ENCODE measurements at places on chromosomes 16 and 17.

GRCh38 chr17:55327225-55328088 lies 62.7 kb downstream of the HLF start:
- no peak for DNase-seq

DNA sequence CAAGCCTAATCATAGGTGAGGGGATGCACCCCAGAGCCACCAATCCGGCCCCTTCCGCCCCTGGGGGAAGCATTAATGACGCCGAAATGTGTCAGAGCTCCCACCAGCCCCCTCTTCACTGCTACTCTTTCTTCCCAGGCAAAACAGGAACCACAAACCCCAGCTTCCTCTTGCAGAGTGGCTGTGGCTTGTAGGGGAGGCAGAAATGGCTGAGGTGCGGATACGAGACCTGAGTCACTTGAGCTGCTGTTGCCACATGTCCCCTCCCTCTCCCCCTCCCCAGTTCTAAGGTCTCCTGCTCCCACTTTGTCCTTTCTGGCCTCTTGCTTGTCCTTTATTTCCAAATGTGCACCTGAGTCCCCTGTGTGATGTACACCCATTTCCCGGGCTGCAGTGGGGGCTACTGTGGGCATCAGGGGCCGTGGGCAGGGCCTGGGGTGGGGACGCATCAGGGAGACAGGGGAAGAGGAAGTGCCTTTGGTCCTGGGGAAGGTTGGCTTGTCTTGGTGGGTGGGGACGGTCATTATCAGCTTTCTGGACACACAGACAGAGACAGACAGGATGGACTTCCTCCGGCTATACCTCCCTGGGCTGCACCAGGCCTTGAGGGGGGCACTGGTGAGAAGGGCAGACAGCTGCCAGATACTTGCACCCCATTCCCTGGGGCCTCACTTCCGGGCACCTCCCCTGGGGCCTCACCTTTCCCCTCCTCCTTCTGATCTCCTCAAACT lies at the start of gene APOBR:
TSS of gene APOBR (plus strand) at position 523 of the 731 bp plus-strand sequence. CDS start at position 562, 39 bp downstream.
- DNase-seq = no peak

DNA sequence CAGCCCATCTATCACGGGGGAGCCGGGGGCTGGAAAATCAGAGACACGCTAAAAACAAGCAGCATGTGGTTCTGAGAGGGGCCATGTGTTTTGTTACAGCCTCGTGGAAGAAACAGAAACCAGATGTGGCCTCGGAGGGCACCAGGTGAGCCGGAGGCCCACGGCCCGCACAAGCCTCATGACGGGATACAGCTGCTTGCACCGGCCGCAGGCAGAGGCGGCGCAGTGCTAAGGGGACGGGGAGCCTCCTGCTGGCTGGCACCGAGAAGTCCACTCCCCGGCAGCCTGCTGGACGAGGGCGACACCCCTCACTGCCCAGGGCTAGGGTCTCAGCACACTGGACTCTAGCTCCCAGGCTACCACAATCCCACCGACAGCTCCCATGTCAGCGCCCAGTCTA lies 19.2 kb downstream of the NDUFAF8 start:
- no peak for DNase-seq

GRCh38 chr17:74919440-74920305 lies 3.4 kb downstream of the USH1G start:
- no peak for DNase-seq

DNA sequence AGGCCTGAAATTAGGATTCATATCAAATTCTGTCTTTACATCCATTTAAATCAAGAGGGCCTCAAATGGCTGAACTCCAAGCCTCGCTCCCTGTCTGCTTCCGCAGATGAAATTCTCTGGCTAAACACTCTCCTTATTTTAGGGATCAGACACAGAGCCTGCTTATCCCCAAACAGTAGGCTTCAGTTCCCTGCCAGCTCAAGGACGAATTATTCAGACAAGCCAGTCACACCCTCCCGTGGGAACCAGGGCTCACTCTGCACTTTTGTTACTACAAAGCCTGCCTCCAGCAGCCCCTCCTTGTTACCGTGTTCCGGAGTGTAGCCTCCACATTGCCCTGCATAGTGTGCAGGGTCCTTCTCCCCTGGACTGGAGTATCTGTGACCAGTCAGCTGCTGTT lies 46.6 kb upstream of the LCMT1 start:
- no peak for DNase-seq

DNA sequence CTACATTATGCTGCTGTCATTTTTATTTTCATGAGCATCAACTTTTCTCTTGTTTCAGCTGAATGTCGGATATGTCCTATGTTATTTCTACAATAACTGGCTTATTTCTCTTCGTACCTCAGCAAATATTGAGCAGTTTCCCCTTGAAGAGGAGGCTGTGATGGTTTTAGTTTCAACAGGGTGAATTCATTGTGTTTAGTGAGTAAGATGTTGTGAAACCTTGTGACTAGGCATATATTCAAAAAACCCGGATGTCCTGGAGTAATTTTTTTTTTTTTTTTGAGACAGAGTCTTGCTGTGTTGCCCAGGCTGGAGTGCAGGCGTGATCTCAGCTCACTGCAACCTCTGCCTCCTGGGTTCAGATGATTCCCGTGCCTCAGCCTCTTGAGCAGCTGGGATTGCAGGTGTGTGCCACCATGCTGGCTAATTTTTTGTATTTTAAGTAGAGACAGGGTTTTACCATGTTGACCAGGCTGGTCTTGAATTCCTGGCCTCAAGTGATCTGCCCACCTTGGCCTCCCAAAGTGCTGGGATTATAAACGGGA lies 11.1 kb downstream of the CPD start:
- no peak for DNase-seq

DNA sequence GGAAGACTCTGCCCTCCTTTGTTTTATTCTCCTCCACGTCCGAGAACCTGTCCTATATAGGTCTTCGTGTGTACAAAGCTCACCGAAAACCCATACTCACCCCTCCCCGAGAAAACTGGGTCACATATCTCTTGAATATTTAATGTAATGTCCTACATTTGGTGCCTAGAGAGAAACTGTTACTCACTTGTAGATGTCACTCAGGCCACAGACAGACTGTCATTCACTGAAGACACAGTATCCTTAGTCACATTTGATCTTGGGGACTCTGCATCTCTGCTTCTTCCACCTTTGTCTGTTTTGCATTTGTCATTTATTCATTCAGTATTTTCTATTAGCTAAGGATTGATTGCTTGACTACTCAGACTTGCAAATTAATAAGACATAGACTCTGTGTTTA lies 131.8 kb upstream of the TBX2 start:
- no peak for DNase-seq

GRCh38 chr17:47315451-47316266 lies 8.1 kb upstream of the EFCAB13 start:
- peak; percentile 74 for DNase-seq

- no peak for DNase-seq
Measured at GRCh38 chr16:59886021-59886420, 1151.9 kb upstream of the GOT2 start.

All from HCT116 (cell line).